Glutamatergic neuron (in vitro differentiated cells): ENCODE measurements at places on chromosomes 6 and 20. TPM values are rescaled to one million over a fixed set of nuclear protein-coding genes. Genes with fewer than 3 reads are reported as not detected.

HLA-DRB5 gene
- total RNA-seq, result not detected

GPX6 gene
- total RNA-seq, result not detected

RIPPLY2 gene
- total RNA-seq, result 4.9 TPM

TTBK1 gene
- total RNA-seq, result 47.3 TPM

ARHGAP18 gene
- total RNA-seq, result 7.9 TPM

MAS1L gene
- not detected for total RNA-seq

APOBEC2 gene
- total RNA-seq, result 0.61 TPM

IRAK1BP1 gene
- 13.8 TPM for total RNA-seq

SLPI gene
- not detected for total RNA-seq
